Lower lobe of right lung (tissue), 2 donors: ENCODE measurements at places on chromosomes 16 and 17.

- no peak for DNase-seq
Observed at GRCh38 chr17:35726127-35726952, 5.1 kb upstream of the RASL10B start.

DNA sequence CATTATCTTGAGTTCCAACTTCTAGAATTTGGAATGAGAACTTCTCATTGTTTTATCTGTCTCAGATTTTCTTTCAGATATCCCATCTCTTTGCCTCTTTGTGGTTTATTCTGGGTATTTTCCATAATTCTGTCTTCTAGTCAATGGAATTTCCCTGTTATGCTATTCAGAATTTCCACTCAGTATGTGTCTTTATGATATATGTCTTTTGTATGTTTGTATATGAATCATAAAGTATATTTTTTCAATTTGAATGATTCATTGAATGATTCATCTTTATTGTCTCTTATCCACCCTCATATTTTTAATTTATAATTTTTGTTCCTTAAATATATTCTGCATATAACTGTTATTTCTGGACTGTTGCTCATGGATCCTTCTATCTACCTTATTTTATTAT, 729.7 kb upstream of the GOT2 start:
- DNase-seq, result no peak

DNA sequence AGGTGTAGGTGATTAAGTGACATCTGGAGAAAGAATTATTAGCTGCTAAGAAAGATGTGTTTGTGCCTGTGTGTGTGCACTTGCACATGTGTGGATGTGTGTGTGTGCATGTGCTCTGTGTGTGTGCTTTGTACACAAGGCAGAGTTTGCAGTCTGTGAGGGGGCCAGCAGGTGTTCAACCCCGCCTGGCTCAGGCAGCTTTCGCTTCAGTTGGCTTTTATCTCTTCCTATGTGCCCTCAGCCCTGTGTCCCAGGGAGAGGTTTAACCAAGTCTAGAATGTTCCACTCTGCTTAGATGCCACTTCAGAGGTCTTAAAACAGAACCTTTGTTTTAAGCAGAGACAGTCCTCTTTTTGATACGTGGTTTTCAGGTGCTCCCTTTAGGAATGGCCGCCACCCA, 58.8 kb downstream of the CDH13 start:
- DNase-seq, result no peak

DNA sequence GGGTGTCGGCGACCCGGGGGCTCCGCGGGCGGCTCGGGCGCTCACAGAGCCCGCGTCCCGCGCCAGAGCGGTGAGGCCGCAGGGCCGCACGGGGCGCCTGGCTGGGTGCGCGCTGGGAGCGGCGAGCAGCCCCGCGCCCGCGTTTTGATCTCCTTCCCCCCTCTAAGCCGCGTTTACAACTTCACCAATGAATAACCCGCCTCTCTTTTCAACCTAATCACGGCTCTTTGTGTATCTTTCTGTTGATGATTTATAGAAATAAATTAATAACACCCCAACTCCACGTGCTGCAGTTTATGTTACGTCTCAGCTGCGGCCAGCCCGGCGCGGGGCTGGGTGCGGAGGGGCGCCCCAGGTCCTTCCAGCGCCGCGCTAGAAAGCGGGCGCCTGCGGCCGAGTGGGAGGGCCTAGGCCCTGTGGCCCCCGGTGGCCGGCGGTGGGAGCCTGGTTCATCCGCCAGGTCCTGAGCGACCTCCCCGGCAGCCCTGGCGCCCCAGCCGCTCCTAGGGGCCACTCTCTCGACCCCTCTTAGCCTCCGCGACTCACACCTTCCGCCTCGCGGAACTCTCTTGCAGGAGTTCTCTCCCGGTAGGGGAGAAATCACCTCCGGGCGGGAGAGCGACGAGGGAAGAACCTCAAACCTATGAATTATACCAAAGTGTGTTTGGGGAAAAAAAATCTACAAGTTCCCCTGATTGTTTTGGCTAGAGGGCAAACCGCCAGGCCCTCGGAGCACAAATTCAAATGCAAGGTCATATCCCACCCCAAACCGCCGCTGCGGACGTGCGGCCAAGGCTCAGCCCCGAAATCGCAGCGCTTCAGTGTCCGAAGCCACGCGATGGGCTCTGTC, 1.9 kb downstream of the HNF1B start:
- no peak for DNase-seq

DNA sequence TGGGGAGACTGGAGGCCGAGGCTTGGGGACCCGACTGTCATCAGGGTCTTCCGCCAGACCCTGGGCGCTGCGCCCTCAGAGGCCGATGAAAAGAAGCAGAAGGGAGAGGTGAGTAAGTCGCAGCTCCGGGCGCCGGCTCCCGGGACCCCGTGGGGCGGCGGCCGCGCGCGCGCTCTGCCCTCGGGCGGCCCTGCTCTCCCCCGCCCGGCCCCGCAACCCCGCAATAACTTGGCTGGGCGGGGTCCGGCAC, 392 bp upstream of the ABHD15 start:
- no peak for DNase-seq

- DNase-seq, result no peak
Observed at GRCh38 chr17:65277576-65277975, 140.4 kb downstream of the RGS9 start.

DNA sequence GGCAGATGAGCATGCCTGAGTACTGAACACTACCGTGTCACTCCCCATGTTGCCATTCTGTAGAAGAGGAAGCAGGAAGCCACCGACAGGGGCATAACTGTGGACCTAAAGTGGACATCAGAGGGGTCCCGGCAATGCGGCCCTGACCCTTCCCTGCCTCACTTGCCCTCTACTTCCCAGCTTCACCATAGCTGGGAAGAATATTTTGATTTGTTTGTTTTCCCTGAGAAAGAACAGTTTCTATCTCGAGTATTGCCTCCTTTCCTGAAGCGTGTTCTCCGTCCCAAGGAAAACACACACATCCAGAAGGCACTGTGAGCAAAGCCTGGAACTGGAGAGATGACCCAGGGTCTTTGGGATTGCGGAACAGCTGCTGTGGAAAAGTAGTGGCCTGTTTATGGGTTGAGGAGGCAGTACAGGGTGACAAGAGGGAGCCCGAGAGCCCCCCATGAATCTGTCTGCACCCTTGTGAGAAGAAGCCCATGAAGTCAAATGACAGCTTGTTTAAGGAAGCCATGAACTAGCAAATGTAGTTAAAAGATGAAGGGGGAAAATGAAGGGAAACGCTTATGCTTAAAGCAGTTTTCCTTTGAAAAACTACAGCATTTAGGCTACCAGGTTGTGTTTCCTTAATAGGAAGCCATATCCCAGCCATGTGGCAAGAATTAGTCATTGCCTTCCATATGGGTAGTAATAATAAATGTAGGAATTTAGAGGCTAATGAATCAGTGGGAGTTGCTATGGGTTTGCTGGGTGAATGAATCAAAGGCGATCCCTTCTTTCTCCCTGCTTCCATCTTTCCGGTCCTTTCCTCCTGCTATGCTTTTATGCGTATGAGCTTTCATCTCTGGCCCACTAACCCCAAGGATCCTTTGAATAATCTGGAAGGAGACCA, 90.0 kb upstream of the TBX2 start:
- no peak for DNase-seq

DNA sequence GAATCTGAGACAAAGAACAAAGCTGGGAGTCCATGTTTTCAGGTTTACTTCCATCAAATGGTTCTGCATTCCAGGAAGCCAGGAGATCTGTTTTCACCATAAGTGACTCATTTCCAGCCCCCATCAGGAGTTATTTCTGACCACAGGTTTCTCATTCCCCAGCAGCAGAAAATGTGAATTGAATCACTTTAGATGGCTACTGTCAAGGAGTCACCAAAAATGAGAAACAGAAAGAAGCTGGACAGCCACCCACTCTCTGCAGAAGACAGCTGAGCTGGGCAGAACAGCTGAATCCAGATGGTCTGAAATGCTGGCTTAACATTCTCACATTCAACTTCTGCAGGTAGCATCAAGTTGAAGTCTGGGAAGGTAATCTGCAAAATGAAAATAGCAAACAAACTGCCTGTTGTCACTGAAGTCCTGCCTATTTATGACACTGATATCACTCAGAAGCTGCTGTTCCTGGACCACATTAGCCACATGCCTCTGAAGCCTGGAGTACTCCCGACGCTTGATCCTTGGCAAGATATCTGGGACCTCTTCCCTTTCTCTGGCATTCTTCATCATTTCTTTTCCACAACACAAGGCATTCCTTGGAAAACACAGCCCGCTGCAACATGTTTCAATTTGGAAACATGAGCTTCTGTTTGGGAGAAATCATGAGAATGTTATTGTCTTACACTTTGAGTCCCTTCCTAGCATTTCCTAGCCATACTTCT, 15.3 kb downstream of the CCL11 start:
- no peak for DNase-seq

GRCh38 chr17:75133001-75133400, 1.5 kb upstream of the NT5C start:
- DNase-seq, result no peak

GRCh38 chr17:64780096-64781013, 118.2 kb upstream of the SMURF2 start:
- DNase-seq, result peak; percentile 89

- DNase-seq, result no peak
Observed at GRCh38 chr16:23257682-23258081, 44.4 kb upstream of the SCNN1B start.

GRCh38 chr17:8146381-8147140, 5.6 kb downstream of the PER1 start:
- DNase-seq, result no peak

DNA sequence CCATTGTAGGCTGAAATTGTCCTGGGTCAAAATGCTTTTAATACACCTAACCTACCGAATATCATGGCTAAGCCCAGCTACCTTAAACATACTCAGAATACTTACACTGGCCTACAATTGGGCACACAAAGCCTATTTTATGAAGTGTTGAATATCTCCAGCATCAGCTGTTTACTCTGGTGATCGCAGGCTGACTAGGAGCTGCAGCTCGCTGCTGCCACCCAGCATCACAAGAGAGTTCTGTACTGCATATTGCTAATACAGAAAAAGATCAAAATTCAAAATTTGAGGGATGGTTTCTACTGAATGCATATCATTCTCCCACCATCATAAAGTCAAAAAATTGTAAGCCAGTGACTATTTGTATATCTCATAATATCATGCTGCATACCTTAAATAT, 55.3 kb downstream of the ULK2 start:
- DNase-seq, result no peak

GRCh38 chr17:933312-934073, 46.1 kb downstream of the NXN start:
- DNase-seq, result peak; percentile 63
